ENCODE measurements at places on chromosomes 4 and X.

GRCh38 chr4:52059372-52059771, 8.3 kb downstream of the SPATA18 start:
- no peak for DNase-seq

DNA sequence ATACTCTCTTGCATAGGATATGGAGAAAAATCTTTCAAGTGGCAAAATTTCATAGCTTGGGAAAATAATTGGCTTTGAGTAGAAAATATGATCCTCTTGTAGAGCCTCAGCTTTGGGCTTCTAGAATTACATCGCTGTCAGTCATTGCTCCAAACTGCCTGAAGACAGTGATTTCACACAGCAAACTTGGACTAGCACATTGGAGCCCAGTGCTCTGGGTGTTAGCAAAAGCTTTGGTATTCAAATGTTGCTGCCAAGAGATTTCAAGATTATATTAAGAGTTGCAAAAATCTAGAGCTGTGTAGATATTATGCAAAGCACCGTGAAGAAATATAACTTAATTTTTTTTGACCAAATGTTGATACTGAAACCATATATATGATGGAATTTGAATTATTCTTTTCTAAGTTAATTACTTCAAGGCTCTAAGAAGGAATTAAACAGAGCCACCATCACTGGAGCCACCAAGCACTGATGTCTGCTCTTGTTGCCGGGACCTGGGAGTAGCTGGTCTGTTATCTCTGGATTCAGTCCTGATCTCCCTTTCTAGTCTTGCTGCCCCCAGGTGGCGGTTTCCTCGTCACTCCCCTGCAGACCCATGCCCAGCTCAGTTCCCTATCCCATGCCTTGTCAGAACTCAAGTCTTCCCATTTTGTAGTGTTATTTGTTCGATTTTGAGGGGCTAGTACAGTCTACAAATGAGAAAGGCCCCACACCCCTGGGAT, 260.7 kb upstream of the SFRP2 start:
- no peak for DNase-seq

DNA sequence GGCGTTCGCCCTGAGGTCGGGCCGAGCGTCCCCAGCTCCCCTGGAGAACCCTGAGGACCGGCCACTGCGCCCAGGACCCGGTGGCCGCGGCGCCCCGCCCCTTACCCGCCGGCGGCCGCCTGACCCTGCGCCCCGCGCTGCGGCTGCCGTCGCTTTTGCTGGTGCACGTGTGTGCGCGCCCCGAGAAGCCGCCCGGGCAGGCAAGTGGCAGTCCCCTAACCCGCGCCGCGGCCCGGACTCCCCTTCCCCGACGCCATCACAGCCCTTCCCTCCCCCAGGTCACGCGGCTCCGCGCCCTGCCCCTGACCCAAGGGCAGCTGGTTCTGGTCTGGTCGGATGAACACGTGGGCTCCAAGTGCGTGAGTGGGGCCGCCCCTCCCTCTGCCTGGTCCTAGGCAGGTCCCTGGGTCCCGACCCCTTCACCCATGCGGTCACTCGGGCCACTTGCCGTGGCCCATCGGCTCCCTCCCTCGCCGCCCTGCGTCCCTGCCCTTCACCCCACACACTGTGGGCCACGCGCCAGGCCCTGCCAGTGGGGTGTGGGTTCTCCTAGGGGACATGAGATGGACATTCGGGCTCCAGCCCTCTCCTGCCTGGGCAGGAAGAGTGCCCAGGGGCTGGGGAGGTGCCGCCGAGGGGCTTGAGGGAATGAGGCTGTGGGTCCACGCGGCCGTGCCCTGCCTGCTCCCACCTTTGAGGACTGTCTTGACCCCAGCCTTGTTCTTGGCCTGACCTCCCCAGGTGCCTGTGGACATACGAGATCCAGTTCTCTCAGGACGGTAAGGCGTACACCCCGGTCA, 8.0 kb upstream of the FGFRL1 start:
- DNase-seq: no peak

DNA sequence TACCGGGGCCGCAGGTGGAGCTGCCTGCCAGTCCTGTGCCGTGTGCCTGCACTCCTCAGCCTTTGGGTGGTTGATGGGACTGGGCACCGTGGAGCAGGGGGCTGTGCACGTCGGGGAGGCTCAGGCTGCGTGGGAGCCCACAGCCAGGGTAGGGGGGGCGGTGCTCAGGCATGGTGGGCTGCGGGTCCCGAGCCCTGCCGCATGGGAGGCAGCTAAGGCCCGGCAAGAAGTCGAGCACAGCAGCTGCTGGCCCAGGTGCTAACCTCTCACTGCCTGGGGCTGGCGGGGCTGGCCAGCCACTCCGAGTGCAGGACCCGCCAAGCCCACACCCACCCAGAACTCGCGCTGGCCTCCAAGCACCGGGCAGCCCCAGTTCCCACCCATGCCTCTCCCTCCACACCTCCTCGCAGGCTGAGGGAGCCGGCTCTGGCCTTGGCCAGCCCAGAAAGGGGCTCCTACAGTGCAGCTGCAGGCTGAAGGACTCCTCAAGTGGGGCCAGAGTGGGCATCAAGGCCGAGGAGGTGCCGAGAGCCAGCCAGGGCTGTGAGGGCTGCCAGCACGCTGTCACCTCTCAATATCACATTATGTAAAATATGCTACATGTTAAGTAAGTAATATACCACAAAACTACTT, 104.1 kb downstream of the COX7B2 start:
- DNase-seq: no peak

DNA sequence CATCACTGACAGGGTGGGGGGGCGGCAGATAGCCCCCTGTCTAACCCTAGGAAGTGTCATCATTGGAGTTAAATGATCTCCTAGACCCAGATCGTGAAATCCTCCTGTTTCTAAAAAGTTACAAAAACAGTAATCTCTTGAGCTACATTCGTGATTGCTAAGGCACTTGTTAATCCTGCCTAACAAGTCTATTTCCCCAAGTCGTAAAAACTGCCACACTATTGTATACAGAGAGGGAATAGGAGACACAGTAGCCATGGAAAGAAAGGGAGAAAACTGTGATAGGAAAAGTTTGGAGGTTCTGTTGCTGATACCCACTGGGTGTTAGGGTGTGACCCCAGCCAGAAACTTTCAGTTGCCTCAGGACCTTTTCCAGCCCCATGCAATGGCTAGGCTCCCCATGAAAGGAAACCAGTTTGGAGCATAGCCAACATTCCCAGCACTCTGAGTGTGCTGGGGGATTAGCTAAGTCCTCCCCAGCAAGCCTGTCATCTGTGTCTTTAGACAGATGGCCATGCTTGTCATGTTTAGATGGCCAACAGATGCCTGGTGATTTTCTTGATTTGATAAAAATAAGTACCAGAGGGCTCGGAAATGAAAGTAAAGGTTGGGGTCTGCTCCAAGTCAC, 63.3 kb upstream of the ANXA10 start:
- DNase-seq: no peak
